ENCODE measurements at places on chromosomes 2 and 18. TPM values are rescaled to one million over a fixed set of nuclear protein-coding genes. Genes with fewer than 3 reads are reported as not detected.

Gene PDE6D
- 47.1 TPM for total RNA-seq

DNA sequence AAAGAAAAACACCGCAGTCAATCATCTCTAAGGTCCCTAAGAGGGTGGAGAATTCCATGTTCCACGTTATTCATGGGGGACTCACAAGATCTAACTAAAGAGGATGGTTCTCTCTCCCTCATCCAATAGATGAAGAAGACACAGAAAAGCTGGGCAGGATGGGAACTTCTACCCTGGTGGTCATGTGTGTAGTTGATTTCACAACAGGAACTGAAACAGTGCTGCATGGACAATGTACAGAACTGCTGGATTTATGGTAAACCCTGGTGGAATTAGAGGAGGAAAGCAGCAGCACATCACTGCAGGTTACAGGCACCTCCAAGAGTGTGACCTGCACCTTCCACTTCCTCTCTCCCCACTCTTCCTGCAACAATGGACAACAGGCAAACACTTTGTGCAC is 31.4 kb downstream of the FECH start:
- no peaks in the 10 kb centered on the region for H3K36me3 ChIP-seq
- peaks cover 1% of the 10 kb centered on the region for H3K27me3 ChIP-seq

DNA sequence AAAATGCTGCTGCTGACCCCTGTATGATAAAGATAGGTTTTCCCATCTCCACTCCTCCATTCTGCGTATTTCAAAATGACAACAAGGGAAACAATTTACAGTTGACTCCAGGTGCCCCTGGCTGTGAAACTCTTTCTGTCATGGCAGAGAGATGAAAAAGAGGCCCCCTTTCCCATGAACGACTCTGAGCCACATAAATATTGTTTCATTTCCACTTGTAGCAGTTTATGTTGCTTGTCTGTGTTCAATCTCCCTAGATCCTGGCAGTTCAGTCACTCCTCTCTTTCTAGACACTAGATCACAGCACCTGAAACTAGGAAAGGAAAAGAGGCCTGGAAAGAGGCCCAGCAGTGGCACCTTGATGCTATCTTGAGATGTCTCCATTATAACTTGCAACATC is 121.0 kb upstream of the ZNF521 start:
- peaks cover under 1% of the 10 kb centered on the region for H3K4me1 ChIP-seq
- H3K4me3 ChIP-seq: no peak overlapping the region
- peaks cover 2% of the 10 kb centered on the region for H3K27me3 ChIP-seq
- DNase-seq: no peak
- no peak overlapping the region for H3K27ac ChIP-seq
- H3K36me3 ChIP-seq: no peaks in the 10 kb centered on the region

DNA sequence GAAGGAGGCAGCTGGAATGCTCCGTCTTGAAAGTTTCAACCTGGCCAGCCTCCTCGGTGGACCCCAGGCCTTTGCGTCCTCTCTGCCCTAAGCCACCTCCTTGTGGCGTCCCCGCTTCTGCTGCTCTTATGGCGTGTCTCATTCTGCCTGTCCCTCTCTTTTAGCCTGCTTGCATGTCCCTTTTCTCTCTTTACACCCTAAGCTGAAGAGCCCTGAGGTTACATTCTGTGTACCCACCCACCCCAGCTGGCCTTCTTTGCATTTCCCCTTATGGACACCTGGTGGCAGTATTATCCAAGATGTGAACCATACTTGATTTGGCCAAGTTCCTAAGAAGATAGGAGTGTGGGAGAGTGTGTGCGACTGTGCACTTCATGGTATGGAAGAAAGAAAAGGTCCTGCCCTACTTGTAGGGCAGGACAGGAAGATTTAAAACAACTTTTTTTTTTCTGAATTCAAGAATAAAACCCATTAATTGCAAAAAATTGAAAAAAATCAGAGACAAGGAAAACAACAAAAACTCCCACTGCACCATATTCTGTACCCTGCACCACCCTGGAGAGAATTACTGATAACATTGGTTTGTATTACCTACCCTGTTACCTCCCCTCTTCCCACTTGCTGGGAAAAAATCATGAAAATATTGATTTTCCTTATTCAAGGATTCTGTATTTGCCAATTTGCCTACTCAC is 77.4 kb downstream of the DYSF start:
- H3K27me3 ChIP-seq: peaks cover 4% of the 10 kb centered on the region
- H3K27ac ChIP-seq: no peak overlapping the region
- H3K4me3 ChIP-seq: no peak overlapping the region
- H3K36me3 ChIP-seq: no peaks in the 10 kb centered on the region

DNA sequence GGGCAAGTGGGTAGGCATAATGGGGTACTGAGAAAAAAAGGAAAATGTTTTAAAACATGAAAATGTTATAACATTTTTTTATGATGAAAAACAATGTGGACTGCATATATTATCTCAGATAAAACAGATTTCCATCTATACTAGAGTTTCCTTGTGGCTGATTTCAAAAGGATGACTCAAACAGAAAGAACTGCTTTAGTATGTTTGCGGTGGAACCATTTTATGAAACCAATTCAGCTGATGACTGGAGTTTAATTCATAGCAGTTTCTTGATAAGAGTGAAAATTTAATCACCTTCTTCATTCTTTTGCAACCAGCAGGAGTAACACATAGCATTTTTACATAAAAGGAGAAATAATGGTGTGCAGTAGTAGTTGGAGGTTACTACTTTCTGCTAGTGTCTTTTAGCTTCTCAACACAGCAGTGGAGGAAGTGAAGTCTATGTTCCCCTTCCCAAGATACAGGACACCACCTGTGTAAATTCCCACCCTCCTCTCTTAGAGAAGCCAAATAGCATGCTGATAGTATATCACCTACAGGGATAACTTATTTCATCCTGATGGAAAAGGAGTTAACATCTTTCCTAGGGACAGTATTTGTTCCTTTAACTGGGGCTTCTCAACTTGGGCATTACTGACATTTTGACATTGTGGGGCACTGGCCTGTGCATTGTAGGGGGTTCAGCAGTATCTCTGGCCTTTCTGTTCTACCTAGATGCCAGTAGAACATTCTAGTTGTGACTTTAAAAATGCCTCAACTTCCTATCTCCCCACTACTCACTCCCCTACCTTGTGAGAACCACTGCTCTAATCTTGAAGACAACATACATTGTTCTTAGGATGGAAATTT is 29.9 kb downstream of the PELI1 start:
- H3K27ac ChIP-seq: no peak overlapping the region
- DNase-seq: no peak
- peaks cover 3% of the 10 kb centered on the region for H3K4me1 ChIP-seq
- H3K27me3 ChIP-seq: no peaks in the 10 kb centered on the region
